ENCODE measurements at places on chromosomes 6 and 20. TPM values are rescaled to one million over a fixed set of nuclear protein-coding genes. Genes with fewer than 3 reads are reported as not detected.

The VGLL2 gene
- not detected for total RNA-seq

The BPIFB1 gene
- not detected for total RNA-seq

DNA sequence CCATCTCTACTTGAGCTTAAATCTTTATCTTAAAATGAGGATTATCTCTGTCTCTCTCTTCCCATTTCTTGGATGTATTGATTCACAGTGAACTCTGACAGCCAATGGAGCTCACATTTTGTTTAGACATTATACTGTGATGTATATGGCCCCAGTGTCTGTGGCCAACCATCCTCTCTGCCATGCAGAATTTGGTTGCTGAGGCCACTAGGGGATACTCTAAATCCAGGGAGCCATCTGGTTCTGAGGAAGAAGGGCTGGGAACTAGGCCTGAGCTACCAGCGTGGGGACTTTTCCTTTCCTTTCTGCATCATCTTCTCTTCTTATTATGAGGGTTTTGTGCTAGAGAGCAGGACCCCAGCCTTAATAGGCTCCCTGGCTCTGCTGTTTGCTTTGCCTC lies 59.1 kb upstream of the RIPOR2 start:
- DNase-seq = no peak
- no peak overlapping the region for H3K27ac ChIP-seq
- H3K27me3 ChIP-seq = no peaks in the 10 kb centered on the region

The RHAG gene
- total RNA-seq = not detected

GRCh38 chr20:10802236-10802635 lies 128.4 kb upstream of the JAG1 start:
- H3K36me3 ChIP-seq = no peaks in the 10 kb centered on the region
- no peak for DNase-seq
- H3K27ac ChIP-seq = no peak overlapping the region
- H3K4me1 ChIP-seq = peaks cover 16% of the 10 kb centered on the region

The IL17A gene
- total RNA-seq = not detected

DNA sequence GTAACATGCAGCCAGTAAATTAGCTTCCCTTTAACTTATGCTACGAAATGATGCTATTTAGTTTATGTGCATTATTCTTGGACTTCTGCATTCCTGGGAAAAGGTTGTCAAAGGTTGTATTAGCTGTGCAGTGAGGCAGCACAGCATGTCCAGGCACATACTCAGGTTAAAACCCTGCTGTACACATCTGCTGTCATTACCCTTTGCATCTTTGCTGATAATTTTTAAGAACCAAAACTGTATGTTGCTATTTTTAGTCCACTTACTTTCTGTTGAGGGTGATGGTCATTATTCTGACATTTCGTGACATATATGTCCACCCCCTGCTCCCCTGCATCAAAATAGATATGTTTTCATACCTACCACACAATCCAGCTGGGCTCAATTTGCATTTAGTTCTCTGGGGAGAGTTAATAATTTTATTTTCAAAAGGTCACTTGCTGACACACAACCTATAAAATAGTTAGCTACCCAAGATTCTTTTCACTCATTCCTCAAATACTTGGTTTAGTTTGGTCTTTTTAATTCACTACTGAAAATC lies 142.5 kb upstream of the SPACA1 start:
- peaks cover 52% of the 10 kb centered on the region for H3K4me1 ChIP-seq
- peak overlapping the region; percentile 19 for H3K27ac ChIP-seq
- H3K27me3 ChIP-seq = no peaks in the 10 kb centered on the region

- no peaks in the 10 kb centered on the region for H3K4me1 ChIP-seq
- H3K36me3 ChIP-seq = no peaks in the 10 kb centered on the region
- no peak for DNase-seq
Observed at GRCh38 chr20:37464611-37465010, 56.4 kb upstream of the NNAT start.

- peaks cover 12% of the 10 kb centered on the region for H3K36me3 ChIP-seq
- H3K27ac ChIP-seq = no peak overlapping the region
- no peak for DNase-seq
- H3K4me3 ChIP-seq = no peak overlapping the region
Observed at GRCh38 chr6:63673692-63674091, 38.1 kb downstream of the PHF3 start.

The SFTA2 gene
- total RNA-seq = not detected

GRCh38 chr6:56521454-56521853 lies 121.2 kb downstream of the DST start:
- peaks cover 72% of the 10 kb centered on the region for H3K4me1 ChIP-seq
- no peak overlapping the region for H3K4me3 ChIP-seq
- H3K27me3 ChIP-seq = no peaks in the 10 kb centered on the region
- H3K27ac ChIP-seq = peak overlapping the region; percentile 78
- no peak for DNase-seq

DNA sequence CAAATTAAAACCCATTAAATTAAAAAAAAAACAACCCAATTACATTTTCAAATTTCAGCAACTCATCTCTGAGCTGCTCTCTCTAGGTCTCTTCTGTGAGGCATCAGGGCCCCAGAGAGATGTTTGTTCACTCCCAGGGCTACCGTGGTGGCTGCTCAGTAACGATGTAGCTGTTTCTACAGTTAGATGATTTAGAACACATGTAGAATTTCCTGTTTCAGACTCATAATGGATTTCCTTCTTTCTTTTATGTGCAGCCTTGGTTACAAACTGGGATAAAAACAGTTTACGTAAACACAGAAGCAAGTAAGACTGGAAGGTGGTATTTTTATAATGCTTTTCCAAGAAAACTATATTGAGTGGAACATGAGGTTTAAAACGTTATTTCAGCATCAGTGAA lies 116.1 kb upstream of the CCN2 start:
- peaks cover 3% of the 10 kb centered on the region for H3K4me1 ChIP-seq
- H3K27me3 ChIP-seq = no peaks in the 10 kb centered on the region
- H3K27ac ChIP-seq = no peak overlapping the region

DNA sequence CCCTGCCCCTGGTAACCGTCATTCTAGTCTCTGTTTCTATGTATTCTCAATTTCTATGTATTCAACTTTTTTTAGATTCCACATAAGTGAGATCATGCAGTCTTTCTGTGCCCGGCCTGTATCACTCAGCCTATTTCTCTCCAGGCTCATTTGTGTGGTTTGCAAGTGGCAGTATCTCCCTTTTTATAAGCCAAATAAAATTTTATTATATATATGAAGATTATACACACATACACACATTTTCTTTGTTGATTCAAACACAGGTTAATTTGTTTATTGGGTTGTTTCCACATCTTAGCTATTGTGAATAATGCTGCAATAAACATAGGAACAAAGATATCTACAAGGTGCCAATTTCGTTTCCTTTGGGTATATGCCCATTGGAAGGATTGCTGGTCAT lies 571.7 kb downstream of the DHX35 start:
- H3K4me3 ChIP-seq = no peak overlapping the region
- no peak overlapping the region for H3K27ac ChIP-seq
- no peaks in the 10 kb centered on the region for H3K36me3 ChIP-seq
- H3K27me3 ChIP-seq = peaks cover 11% of the 10 kb centered on the region
- DNase-seq = no peak

GRCh38 chr6:40410821-40411220 lies 176.3 kb downstream of the LRFN2 start:
- H3K27me3 ChIP-seq = peaks cover 34% of the 10 kb centered on the region
- peaks cover 2% of the 10 kb centered on the region for H3K4me1 ChIP-seq
- H3K36me3 ChIP-seq = no peaks in the 10 kb centered on the region
- no peak overlapping the region for H3K4me3 ChIP-seq
- no peak overlapping the region for H3K27ac ChIP-seq
- no peak for DNase-seq

GRCh38 chr20:37764333-37764935 lies 70.6 kb downstream of the CTNNBL1 start:
- H3K27me3 ChIP-seq = no peaks in the 10 kb centered on the region
- no peak overlapping the region for H3K27ac ChIP-seq
- DNase-seq = no peak

- H3K4me1 ChIP-seq = peaks cover 9% of the 10 kb centered on the region
- H3K4me3 ChIP-seq = no peak overlapping the region
- no peaks in the 10 kb centered on the region for H3K36me3 ChIP-seq
- no peaks in the 10 kb centered on the region for H3K27me3 ChIP-seq
Observed at GRCh38 chr6:83216806-83217205, 23.6 kb downstream of the RWDD2A start.

The KIAA1755 gene
- total RNA-seq = 3.6 TPM

Data from mesothelial cell of epicardium (in vitro differentiated cells).